ENCODE measurements at places on chromosomes 7 and 10. TPM values are rescaled to one million over a fixed set of nuclear protein-coding genes. Genes with fewer than 3 reads are reported as not detected.

GRCh38 chr7:67311901-67312300 lies 315.3 kb downstream of the TYW1 start:
- peak; percentile 53 for DNase-seq

DNA sequence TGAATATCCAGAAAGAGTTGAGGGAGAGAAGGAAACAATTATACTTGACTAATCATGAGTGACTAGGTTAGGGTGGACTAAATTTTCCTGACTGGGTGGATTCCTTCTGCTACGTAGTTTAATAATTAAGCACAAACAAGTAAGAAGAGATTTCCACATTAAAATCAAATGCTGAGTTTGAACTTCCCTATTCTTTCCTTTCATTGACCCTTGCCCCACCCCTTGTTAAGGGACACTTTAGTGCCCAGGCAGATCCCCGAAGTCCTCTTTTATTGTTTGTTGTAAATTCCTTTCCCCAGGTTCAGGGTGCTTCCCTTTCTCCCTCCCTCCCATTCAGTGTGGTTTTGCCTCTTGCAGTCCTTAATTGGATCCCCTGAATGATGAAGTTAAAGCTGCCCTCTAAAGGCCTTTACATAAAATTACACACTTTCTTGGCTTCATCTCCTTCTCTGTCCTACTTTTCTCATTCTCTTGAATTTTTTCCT lies 8.8 kb upstream of the SPAM1 start:
- DNase-seq = no peak

NSUN5 gene
- total RNA-seq = 21.5 TPM

GRCh38 chr7:33909755-33910154 lies 4.4 kb downstream of the BMPER start:
- no peak for DNase-seq

ATP6V0A4 gene
- 1.1 TPM for total RNA-seq

GRCh38 chr7:92404170-92404614 lies 43.1 kb upstream of the GATAD1 start:
- no peak for DNase-seq

GRCh38 chr7:84247591-84247990 lies 53.0 kb upstream of the SEMA3A start:
- DNase-seq = peak; percentile 52

DNA sequence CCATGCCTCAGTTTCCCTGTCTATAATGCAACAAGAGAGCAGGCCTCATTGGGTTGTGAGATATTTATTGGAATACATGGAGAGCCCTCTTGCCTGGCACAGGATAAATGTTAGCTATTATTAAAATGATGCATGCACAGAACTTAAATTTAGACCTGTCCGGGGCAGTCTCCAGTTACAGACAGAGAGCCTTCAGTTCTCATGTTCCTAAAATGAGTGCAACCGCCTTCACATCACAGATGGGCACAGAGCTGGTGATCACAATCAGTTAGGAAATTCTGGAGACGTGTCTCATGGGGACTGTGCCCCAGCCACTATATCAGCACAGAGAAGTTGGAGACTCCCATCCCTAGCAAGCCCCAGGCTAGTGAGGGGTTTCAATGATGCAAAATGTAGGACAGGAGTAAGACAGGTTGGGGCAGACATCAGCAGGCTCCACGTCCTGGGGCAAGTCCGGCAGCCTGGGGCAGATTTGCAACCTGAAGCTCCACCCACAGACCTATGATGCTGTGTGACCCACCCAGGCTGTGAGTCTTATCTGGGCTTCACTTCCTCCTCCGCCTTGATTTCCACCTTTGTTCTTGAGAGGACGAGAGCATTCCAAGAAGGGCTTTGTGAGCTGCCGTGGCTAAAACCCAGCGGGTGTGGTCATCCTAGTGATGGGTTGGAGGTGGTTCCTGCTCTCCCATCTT lies 49.4 kb downstream of the CXCL12 start:
- DNase-seq = no peak

DNA sequence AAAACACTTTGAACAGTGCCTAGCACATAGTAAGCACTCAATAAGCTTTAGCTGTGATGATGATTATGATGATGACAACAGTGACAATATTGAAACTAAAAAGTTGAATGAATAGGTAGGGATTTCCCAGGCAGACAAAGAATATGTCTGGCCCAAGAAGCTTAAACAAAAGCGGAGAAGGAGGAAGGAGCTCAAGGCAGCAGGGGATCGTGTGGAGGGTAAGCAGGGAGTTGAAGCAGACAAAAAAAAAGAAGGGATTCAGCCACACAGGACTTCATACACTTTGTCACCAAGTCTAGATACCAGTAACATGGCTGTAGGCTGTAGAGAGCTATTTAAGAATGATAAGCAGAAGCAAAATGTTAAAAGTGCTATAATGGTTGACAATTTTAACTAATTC lies 144.0 kb downstream of the CALN1 start:
- DNase-seq = no peak

- no peak for DNase-seq
Observed at GRCh38 chr10:28947171-28947570, 269.9 kb downstream of the BAMBI start.

EIF4H gene
- total RNA-seq = 385 TPM

EPO gene
- total RNA-seq = not detected

DNA sequence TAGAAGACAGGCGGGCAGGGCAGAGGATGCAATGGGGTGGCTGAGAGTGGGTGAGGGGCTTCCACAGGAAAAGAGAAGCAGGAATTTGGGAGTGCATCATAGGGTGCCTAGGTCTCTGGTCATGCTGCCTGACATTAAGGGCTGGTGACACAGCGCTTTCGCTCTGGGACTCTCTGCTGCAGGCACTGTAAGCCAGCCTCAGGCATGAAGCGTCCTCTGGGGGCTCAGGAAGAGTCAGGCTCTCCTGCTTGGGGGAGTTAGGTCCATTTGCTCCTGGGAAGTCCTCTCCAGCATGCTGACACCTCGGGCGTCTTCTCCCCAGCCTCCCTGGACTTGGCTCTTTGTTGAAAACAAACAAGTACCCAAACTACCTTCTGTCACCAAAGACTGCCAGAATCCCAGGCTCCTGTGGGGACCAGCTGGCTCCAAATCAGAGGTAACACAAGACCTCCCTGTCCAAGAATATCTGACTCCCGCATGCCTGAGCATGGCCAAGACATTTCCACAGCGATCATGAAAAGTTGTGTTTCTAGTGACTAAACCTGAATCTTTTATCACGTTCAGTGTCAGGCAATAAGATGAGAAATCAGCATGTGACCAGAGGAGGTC lies 55.4 kb downstream of the GPR26 start:
- DNase-seq = no peak

DNA sequence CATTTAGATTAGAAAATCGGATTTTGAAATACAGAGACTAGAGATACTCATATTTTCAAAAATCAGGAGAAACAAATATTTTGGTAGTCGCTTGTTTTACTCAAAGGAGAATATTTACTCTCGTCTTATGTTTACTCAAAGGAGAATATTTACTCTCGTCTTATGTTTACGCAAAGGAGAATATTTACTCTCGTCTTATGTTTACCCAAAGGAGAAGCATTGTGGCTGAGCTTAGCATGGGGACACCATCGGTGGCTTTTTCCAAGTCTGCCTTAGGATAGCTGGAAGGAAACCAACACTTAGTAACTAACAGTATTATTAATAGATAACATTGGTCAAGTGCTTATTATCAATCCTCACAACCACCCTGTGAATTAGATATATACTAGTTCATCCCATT lies 71.8 kb downstream of the SNX10 start:
- no peak for DNase-seq

DNA sequence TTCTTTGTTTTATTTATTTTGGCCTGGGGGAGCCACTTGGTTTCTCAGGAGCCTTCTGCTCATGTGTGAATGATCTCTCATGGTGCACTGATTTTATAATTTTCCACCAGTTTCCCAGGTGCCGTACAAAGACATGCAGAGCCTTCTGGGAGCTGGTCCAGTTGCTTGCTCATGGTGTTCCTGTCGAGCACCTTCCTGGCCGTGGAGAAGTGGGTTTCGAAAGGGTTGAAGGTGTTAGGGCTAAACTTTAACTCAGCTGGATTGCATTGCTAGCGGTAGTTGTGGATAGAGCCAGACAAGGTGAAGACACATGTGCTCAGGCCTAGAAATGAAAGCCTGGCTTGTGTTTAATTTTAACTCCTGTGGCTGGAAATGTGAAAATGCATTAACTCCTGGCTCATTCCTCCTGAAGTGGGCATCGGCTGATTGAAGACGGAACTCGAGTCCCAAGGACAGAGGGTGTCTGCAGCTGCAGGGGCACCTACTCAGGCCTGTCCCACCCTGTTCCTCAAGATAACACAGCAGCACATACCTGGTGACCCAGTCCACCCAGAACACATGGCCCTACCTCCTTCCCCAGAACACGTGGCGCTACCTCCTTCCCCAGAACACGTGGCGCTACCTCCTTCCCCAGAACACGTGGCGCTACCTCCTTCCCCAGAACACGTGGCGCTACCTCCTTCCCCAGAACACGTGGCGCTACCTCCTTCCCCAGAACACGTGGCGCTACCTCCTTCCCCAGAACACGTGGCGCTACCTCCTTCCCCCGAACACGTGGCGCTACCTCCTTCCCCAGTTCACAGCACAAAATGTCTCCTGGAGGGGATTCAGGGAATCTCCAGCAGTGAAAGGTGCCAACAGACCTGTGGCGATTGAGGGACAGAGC lies 133.2 kb downstream of the WDR37 start:
- no peak for DNase-seq

GRCh38 chr7:936386-937054 lies 18.0 kb downstream of the ADAP1 start:
- DNase-seq = no peak

GRCh38 chr7:111785076-111785475 lies 222.8 kb upstream of the IMMP2L start:
- DNase-seq = no peak

PAPOLB gene
- total RNA-seq = not detected

DNA sequence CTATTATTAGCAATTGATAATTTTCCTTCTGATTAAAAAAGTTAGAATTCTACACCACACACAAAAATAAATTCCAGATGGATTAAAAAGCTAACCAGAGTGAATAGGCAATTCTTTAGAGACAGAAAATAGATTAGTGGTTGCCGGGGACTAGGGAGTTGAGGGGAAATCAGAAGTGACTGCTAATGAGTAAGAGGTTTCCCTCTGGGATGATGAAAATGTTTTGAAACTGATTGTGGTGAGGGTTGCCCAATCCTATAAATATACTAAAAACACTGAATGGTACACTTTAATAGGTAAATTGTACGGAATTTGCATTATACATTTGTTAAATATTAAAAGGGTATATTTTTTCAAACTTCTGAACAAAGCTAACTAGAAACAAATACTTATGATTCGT lies 214.9 kb downstream of the GPAM start:
- no peak for DNase-seq

- peak; percentile 68 for DNase-seq
Observed at GRCh38 chr7:157318015-157318706, 18.6 kb upstream of the DNAJB6 start.

- peak; percentile 48 for DNase-seq
Observed at GRCh38 chr10:87862679-87863052, 667 bp downstream of the KLLN start.

DNA sequence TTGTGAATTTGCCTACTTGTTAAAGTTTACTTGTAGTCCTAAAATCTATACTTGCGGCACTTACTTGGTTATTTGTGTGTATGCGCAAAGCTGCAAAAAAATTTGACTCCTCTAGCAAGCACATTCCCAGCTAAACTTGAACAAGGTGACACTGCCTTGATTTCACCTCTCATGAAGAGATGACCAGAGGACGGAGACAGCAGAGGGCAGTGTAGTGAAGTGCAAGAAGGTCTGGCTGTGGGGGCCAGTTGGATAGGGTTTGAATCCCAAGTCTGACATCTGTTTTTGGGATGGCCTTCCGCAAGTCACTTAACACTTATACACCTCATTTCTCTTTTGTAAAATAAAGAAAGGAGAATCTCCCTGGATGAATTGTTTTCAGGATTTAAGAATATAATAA lies 15.7 kb downstream of the SLK start:
- no peak for DNase-seq

DNA sequence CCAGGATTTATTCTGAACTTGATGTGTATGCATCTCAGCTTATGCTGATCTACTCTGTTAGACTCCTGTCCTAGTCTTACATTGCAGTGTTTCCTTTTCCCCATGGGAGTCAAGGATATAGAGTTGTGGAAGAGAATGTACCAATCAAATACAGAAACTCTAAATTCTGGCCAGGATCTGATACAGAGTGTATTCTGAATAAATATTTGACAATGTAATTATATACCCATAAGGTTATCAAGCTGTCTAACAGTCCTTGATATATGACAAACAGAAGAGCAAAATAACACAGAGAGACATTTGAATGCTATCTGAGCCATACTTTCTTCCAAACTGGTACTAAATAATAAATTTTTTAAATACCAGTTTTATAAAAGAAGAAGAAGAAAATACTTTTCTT lies 116.8 kb downstream of the ETV1 start:
- DNase-seq = no peak

GRCh38 chr7:112064627-112065385 lies 141.4 kb downstream of the DOCK4 start:
- no peak for DNase-seq

GRCh38 chr10:79310911-79311573 lies 36.2 kb upstream of the PPIF start:
- no peak for DNase-seq
